ENCODE measurements at places on chromosomes 2 and 18.

GRCh38 chr2:49832555-49832954 lies 678.2 kb upstream of the FSHR start:
- no peak for DNase-seq

DNA sequence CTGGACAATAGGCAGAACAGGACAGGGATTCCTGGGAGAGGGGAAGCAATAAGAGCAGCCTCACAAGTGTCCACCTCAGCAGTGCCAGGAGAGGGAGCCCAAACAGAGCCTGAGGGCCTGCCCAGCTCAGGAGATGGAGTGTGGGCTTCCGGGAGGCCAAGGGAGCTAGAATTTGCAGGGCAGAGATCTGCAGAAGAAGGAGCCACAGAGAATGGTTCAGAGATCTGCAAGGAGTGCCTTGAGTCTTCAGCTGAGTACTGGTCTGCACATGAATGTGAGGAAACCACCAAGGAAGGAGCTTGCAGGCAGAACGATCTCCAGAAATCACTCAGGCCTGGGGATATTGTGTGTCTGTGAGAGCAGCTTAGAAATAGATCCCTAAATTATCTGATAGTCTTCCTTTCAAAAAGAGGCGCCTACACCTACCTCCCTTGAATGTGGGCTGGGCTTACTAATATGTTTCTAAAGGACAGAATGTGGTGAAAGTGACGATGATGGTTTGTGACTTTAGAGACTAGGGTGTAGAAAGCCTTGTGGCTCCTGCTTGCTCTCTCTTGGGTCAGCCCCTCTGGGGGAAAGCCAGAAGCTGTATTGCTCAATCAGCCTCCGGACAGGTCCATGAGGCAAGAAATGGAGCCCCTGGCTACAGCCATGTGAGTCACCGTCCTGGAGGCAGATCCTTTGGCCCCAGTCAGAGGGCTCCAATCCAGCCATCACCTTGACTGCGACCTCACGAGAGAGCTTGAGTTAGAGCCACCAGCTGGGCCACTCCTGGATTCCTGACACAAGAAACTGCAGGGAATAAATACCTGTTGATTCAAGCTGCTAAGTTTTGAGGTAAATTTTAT lies 7.6 kb upstream of the LPIN1 start:
- peak; percentile 74 for DNase-seq

GRCh38 chr2:143433251-143433650 lies 304.0 kb downstream of the ARHGAP15 start:
- DNase-seq, result no peak

DNA sequence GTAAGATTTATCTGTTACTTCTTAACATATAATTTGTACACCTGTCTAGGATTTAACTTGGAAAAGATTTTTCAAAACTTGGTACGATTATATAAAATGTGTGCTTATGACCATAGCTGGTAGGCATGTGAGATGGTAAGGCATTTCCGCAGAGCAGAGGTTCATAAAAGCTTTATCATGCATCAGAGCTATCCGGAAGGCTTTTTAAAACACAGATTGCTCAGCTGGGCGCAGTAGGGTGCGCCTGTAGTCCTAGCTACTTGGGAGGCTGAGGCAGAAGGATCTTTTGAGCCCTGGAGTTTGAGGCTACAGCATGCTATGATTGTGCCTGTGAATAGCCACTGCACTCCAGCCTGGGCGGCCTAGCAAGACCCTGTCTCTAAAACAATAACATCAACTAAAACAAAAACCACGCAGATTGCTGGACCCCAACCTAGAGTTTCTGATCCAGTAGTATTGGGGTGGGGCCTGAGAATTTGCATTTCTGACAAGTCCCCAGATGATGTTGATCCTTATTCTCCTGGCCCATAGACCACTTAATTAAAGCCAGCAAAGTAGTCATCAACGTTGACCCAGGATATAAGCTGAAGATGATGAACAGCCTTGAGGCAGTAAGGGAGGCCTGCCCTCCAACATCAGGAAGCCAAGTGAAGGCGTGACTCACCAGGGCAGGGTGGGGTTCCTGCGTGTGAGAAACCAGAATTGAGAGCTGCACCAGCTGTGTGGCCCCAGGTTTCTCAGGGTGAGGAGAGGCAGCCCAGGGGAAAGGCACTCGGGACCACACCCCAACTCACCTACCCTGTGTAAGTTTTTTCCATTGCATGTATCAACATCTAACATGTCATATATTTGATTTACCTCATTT lies 21.6 kb upstream of the SLC20A1 start:
- DNase-seq, result peak; percentile 49

GRCh38 chr2:29423061-29423666 lies 307.9 kb downstream of the CLIP4 start:
- peak; percentile 26 for DNase-seq

DNA sequence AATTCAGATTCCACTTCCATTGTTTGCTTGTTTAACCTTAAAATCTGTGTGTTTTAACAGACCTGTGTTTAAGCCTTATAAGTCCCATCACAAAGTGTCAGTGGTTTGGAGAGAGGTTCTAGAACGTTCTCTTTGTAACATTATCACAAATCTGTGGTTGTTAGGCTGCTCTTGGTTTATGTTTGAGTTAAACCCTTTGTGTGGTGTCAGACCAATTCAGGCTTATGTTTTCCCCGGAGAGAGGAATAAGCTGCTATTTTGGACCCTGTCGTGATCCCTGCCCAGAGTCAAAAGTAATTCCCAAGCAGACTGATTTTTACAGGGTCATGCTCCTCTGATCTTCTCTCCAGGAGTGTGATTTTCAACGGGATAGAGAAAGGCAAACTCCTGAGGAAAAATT lies 43.8 kb upstream of the LTBP1 start:
- peak; percentile 59 for DNase-seq
